Calu3 (cell line): ENCODE measurements at places on chromosomes 13 and 19.
A peak's percentile ranks its signal among the peaks of the same experiment; 100 is the strongest.

DNA sequence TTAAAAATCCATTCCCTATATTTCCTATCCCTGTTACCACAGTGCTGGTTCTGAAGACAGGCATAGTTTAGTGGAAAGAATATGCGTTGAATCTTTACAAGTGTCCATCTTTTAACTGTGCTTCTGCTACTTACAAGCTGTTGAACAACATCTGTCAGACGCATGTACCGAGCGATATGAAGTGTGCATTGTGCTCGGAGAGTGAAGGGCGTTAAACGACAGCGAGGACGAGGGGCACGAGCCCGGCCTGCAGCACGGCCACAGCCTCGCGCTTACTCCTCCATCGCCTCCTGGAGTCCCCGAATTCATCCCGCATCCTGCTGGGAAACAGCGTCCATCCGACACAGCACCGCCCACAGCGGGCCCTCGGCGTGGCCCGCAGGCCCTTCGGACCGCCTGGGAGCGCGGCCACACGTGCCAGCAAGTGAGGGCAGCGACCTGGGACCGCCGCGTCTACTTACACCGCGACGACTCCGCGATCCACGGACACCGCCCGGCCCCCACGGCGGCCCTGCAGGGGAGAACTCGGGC is 514 bp downstream of the PCID2 start:
- H3K27ac ChIP-seq, result no peak overlapping the region
- H3K27me3 ChIP-seq, result no peaks in the 10 kb centered on the region
- DNase-seq, result no peak
- H3K4me3 ChIP-seq, result peak overlapping the region; percentile 67
- peaks cover 14% of the 10 kb centered on the region for H3K36me3 ChIP-seq

GRCh38 chr13:58869566-58869965 is 1238.0 kb downstream of the PCDH17 start:
- H3K36me3 ChIP-seq, result no peaks in the 10 kb centered on the region
- no peak for DNase-seq
- no peaks in the 10 kb centered on the region for H3K4me1 ChIP-seq
- no peaks in the 10 kb centered on the region for H3K27me3 ChIP-seq
- no peak overlapping the region for H3K27ac ChIP-seq

GRCh38 chr19:4538601-4538954 is 1.3 kb downstream of the LRG1 start:
- no peak overlapping the region for H3K27ac ChIP-seq
- H3K4me3 ChIP-seq, result peak overlapping the region; percentile 86
- H3K27me3 ChIP-seq, result no peaks in the 10 kb centered on the region

- DNase-seq, result no peak
- H3K4me3 ChIP-seq, result no peak overlapping the region
- no peaks in the 10 kb centered on the region for H3K36me3 ChIP-seq
- no peak overlapping the region for H3K27ac ChIP-seq
These were observed 6.4 kb upstream of the IPO5 start for GRCh38 chr13:97946951-97947588.

DNA sequence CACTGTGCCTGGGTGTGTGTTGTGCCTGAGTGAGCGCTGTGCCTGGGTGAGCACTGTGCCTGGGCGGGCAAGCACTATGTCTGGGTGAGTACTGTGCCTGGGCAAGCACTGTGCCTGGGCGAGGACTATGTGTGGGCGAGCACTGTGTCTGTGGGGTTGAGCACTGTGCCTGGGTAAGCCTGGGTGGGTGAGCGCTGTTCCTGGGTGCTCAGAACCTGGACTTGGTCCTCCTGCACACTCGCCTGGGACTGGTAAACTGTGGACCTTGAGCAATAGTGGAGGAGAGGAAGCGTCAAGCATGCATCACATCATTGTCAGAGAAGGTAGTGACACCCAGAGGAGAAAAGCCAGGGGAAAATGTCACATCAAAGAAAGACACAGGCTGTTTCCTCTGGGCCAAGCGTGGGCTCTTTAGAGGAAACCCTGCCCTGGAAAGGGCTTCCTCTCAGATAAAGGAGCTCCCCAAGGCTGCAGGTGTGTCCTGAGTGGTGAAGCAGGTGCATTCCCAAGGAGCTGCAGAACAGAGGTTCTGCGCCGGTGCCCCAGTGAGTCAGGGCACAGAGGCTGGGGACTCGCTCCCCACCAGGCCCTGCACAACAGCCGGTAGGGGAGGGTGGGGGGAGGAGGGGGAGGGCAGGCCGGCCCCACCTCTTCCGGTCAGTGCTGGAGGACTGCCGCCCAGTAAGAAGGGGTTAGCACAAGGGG is 141.2 kb downstream of the TEX29 start:
- peaks cover 17% of the 10 kb centered on the region for H3K27me3 ChIP-seq
- H3K4me3 ChIP-seq, result no peak overlapping the region
- no peak overlapping the region for H3K27ac ChIP-seq
- H3K36me3 ChIP-seq, result no peaks in the 10 kb centered on the region
- H3K4me1 ChIP-seq, result no peaks in the 10 kb centered on the region
- no peak for DNase-seq

DNA sequence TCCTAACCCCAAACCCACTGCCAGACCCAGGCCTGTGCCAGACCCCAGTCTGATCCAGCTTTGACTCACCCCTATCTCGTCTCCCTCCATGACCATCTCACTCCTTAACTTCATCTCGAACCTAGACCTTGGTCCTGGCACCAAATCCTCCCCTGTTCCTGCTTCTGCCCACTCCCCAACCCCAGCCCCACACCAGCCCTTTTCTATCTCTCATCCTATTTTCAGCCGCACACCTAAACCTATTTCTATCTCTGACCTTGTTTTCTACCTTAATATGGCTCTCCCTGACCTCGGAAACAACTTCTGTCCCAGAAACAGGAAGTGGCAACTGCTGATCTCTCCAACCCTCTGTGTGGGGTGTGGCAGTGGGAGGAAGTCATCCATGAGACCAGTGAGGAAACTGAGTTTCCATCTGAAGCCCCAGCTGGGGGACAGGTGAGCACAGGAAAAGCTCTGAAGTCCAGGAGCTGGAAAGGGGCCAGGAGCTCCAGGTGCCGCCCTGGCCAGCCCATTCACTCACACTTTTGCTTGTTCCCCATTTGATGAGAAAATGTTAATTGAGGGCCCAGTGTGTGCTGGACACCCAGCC is 13.7 kb downstream of the PTH2 start:
- H3K36me3 ChIP-seq, result no peaks in the 10 kb centered on the region
- no peak overlapping the region for H3K27ac ChIP-seq
- no peak for DNase-seq

DNA sequence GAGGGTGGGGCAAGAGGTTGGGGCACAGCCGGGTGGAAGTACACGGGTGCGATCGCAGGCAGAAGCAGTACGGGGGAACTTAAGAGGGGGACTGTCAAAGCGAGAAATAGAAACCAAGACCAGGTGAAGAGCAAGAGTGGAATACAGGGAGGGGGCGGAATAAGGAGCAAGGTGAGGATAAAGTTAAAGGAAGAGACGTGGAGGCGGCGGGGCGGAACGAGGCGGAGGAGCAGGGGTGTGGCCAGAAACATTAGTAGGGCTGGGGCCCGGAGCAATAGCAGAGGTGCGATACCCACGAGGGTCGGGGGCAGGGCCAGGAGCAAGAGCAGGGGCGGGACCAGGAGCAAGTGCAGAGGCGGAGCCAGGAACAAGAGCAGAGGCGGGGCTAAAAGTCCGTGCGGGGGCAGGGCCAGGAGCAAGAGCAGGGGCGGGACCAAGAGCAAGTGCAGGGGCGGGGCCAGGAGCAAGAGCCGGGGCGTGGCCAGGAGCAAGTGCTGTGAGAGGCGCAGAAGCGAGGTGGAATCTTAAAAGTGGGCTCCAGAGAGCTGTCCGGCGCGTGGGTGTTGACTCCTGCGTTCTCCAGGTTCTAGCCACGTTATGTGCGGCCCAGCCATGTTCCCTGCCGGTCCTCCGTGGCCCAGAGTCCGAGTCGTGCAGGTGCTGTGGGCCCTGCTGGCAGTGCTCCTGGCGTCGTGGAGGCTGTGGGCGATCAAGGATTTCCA is 1.2 kb downstream of the CATSPERG start:
- no peaks in the 10 kb centered on the region for H3K27me3 ChIP-seq
- peak overlapping the region; percentile 88 for H3K4me3 ChIP-seq
- peak overlapping the region; percentile 79 for H3K27ac ChIP-seq
- peak; percentile 99 for DNase-seq
- peaks cover 21% of the 10 kb centered on the region for H3K36me3 ChIP-seq

- DNase-seq, result peak; percentile 29
- H3K4me3 ChIP-seq, result peak overlapping the region; percentile 94
- peaks cover 60% of the 10 kb centered on the region for H3K36me3 ChIP-seq
- peaks cover 30% of the 10 kb centered on the region for H3K4me1 ChIP-seq
- peak overlapping the region; percentile 38 for H3K27ac ChIP-seq
These were observed 713 bp downstream of the KRI1 start for GRCh38 chr19:10565028-10565566.

DNA sequence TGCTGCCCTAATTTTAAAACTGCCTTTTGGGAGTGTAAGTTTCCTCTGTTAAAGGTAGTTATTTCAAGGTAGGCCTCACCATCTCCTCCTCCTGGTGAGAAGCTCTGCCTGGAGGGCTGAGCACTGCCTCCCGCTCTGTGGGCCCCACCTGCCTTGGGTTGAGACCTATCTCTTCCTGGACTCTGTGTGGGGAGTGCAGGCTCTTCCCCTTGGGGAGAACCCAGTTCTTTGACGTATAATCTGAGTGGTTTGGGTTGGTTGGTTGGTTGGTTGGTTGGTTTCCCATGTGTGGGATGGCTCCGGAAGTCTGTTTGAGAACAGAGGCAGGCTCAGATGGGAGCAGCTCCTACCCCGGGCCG is 39.1 kb downstream of the ACTN4 start:
- peak overlapping the region; percentile 61 for H3K4me3 ChIP-seq
- H3K4me1 ChIP-seq, result peaks cover 91% of the 10 kb centered on the region

DNA sequence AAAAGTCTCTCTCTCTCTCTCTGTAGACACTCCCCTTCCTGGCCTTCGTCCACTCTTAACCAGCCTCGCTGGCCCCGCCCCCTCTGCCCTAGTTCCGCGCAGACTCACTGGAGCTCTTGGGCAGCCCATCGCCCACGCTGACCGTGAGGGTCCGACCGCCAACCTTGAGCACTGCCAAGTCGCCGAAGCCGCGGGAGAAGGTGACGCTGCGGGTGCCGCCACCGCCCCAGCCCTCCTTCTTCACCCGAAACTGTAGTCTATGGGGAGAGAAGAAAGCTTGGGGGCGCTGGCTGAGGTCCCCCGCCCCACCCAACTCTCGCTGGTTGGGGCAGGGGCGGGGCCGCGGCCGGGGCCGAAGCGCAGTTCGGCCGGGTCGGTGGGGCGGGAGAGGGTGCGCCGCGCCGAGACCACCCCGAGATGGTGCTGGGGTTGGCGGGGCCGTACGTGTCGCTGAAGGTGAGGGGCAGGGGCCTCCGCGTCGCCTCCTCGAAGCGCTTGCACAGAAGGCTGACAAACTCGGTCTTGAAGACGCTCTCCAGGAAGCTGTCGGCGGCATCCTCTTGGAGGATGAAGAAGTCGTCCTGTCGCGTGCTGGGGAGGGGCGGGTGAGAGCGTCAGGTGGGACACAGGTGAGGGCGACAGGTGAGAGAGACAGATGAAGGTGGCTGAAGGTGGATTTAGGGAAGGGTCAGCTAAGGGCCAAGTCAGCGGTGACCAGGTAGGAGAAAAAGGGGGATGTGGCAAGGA is 12.6 kb upstream of the ZNF414 start:
- H3K4me1 ChIP-seq, result peaks cover 11% of the 10 kb centered on the region
- H3K27ac ChIP-seq, result no peak overlapping the region
- H3K36me3 ChIP-seq, result peaks cover 4% of the 10 kb centered on the region
- H3K27me3 ChIP-seq, result no peaks in the 10 kb centered on the region

GRCh38 chr13:21130116-21130515 is 46.2 kb downstream of the SKA3 start:
- no peaks in the 10 kb centered on the region for H3K4me1 ChIP-seq
- H3K4me3 ChIP-seq, result no peak overlapping the region
- no peak overlapping the region for H3K27ac ChIP-seq
- H3K27me3 ChIP-seq, result no peaks in the 10 kb centered on the region
- H3K36me3 ChIP-seq, result no peaks in the 10 kb centered on the region
- DNase-seq, result no peak

- DNase-seq, result no peak
- H3K4me1 ChIP-seq, result peaks cover 27% of the 10 kb centered on the region
- peaks cover 10% of the 10 kb centered on the region for H3K36me3 ChIP-seq
- H3K27ac ChIP-seq, result no peak overlapping the region
These were observed 5.6 kb upstream of the ERFL start for GRCh38 chr19:41933693-41934426.

- peaks cover 2% of the 10 kb centered on the region for H3K4me1 ChIP-seq
- no peak overlapping the region for H3K4me3 ChIP-seq
- no peak for DNase-seq
- no peak overlapping the region for H3K27ac ChIP-seq
- H3K27me3 ChIP-seq, result no peaks in the 10 kb centered on the region
- no peaks in the 10 kb centered on the region for H3K36me3 ChIP-seq
These were observed 13.4 kb upstream of the NALCN start for GRCh38 chr13:101429733-101430132.

DNA sequence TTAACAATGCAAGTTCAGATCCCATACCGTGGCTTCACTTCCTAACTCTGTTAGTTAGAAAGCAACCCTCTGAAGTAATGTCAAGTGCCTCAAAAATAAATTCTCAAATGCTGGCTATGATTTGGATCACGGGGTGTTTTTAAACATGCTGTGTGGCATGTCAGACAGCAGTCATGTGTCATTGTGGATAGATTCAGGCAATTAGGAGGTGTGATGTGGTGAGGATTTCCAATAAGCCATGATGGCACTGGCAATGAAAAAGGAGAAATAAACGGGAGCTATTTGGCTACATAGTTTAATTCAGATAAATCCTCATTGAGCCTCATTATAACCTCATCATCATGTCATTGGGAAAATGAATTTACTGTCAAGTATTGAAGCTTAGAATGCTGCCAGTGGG is 130.3 kb downstream of the ATP8A2 start:
- H3K4me3 ChIP-seq, result no peak overlapping the region
- H3K27me3 ChIP-seq, result peaks cover 58% of the 10 kb centered on the region
- H3K36me3 ChIP-seq, result no peaks in the 10 kb centered on the region
- no peaks in the 10 kb centered on the region for H3K4me1 ChIP-seq
- DNase-seq, result no peak

GRCh38 chr13:113404366-113404722 is 40.4 kb upstream of the GRTP1 start:
- no peak overlapping the region for H3K4me3 ChIP-seq
- H3K4me1 ChIP-seq, result no peaks in the 10 kb centered on the region
- no peaks in the 10 kb centered on the region for H3K27me3 ChIP-seq
- H3K36me3 ChIP-seq, result no peaks in the 10 kb centered on the region

- H3K4me1 ChIP-seq, result no peaks in the 10 kb centered on the region
- H3K27me3 ChIP-seq, result peaks cover 59% of the 10 kb centered on the region
- H3K4me3 ChIP-seq, result no peak overlapping the region
- peaks cover 11% of the 10 kb centered on the region for H3K36me3 ChIP-seq
- H3K27ac ChIP-seq, result no peak overlapping the region
- no peak for DNase-seq
These were observed 4.8 kb downstream of the CEBPA start for GRCh38 chr19:33297401-33298145.

- H3K4me3 ChIP-seq, result no peak overlapping the region
- no peak for DNase-seq
- no peaks in the 10 kb centered on the region for H3K4me1 ChIP-seq
- no peak overlapping the region for H3K27ac ChIP-seq
- H3K36me3 ChIP-seq, result no peaks in the 10 kb centered on the region
- no peaks in the 10 kb centered on the region for H3K27me3 ChIP-seq
These were observed 393.6 kb downstream of the GPC5 start for GRCh38 chr13:91792054-91792453.
